Fibroblast of upper back skin (primary cell): ENCODE measurements at places on chromosomes 3 and 15.

- no peak for DNase-seq
These were observed 14.4 kb upstream of the SLC22A13 start for GRCh38 chr3:38251197-38251596.

GRCh38 chr3:86774082-86774691 is 216.8 kb downstream of the VGLL3 start:
- peak; percentile 57 for DNase-seq

DNA sequence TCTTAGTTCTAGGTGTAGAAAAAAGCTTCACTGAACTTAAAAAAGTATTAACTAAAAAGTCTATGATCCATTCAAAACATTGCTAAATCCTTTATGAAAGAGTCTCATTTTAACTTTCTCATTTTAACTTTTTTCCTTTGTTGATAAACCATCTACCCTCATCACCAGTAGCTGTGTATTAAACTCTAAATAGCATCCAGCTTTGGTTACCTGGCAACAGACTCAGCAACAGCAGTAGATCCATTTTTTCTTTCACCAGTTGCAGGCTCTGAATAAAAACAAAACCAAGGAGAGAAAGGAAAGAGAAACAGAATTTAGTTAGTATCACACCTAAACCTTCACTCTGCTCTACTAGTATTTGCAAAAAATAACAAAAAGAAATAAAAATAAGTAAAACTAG is 51.6 kb downstream of the TP53BP1 start:
- DNase-seq, result peak; percentile 43

- DNase-seq, result no peak
These were observed 11.6 kb upstream of the EPHB3 start for GRCh38 chr3:184549796-184550577.

- peak; percentile 70 for DNase-seq
These were observed 209.5 kb downstream of the PLOD2 start for GRCh38 chr3:145951441-145951840.

GRCh38 chr15:98626153-98626552 is 22.2 kb upstream of the IGF1R start:
- no peak for DNase-seq

DNA sequence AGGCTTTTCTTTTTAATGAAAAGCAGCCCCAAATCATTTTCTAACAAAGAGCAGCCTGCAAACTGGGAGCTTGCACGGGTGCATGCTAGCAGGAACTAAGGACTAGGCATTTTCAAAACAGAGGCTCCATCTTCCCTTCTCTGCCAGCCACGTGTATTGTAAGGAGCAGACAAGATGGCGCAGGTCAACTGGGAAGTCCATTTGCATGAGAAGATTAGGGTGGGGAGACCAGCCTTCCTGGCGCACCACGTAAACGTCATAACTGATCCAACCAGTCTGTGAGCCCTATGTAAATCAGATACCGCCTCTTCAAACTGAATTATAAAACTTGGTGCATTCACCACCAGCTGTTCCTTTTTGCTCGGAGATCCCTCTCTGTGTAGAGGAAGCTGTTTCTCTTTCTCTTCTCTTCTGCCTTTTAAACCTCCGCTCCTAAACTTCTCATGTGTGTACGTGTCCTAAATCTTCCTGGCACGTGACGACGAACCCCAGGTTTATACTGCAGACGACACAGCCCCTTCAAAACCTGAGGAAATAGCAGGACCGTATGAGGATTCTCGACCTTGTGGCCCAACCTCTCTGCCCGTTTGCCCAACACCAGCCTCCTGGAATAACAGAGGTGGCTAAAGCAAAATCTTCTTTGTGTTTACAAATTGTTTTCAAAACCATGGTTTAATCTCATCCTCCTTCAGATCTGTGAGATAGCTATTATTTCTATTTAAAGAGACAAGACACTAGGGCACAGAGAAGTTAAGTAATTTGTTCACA is 26.4 kb upstream of the SLC30A4 start:
- no peak for DNase-seq

- no peak for DNase-seq
These were observed 1.8 kb upstream of the CEP97 start for GRCh38 chr3:101722394-101723173.

- DNase-seq, result no peak
These were observed 445.8 kb upstream of the NAALADL2 start for GRCh38 chr3:174413062-174413912.

DNA sequence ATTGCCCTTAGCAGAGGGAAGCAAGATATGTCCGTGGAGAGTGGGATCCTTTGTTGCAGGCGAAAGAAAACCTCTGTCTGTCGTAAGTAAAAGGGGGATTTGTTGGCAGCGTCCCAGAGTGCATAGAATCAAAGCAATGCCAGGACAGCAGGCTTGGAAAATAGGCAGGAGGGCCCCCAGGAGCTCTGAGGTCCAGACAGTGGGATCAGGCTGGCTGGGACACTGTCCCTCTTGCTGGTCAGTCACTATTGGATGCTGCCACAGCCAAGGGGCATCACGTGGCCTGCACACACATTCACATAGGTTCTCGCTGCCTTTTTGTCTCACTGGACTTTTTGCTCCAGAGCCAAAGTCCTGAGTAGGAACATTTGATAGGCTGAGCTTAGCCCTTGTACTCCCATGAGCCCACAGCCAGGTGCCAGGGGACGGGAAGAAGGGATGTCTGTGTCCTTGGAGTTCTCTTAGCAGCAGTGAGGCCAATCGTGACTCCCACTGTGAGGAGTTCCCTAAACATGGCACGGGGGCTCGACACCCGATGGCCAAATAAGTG is 10.7 kb downstream of the MUC20 start:
- DNase-seq, result no peak

GRCh38 chr3:16013568-16013967 is 160.9 kb upstream of the GALNT15 start:
- DNase-seq, result peak; percentile 57

DNA sequence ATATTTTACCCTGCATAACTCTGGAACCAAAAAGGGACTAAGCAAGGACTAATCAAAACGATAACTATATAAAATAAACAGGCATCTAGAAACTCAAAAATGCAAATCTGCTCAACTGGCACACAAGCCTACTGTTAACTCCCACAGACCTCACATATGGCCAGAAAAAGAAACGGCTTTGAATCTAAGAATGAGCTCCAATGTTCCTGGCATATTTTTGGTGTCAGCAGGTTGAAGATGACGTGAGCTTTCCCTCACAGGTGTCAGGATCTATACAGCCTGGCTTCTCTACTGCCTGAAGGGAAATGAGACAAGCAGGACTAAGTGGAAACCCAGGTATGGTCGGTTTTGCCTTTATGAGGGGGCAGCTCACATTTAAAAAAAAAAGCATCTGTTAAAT is 120.1 kb upstream of the SPATA12 start:
- no peak for DNase-seq

- DNase-seq, result no peak
These were observed 513.9 kb downstream of the TBL1XR1 start for GRCh38 chr3:176683382-176683781.

DNA sequence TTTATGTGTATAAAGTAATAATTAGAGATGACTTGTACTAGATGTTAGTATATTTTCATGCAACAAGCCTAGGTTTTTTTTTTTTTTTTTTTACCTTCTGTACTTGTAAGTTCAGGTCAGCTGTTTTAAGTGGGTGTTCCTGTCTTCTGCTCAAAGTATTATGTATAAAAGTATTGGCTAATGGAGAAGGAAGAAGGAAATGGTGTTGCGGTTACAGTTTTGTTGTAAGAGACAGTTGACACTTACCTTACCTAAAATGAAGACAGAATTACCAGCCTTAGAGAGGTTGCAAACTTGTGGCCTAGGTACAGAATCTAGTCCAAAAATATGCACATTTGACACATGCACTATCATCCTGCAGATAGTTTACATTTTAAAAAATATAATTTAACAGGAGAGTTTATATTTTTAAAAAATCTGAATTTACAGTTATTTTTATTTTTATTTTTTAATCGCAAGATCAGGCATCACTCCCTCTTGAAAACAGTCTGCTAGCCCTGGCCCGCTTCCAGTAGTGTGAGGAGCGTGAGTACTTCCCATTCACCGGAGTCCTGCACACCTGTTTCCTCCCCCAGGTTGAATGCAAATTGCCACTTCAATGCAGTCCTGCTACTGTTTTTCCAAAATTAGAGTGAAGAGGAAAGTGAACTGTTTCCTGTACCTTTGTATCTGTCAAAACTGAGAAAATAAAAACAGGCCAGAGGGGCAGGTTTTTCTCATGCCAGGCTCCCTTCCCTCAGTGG is 224.3 kb upstream of the SOX2 start:
- no peak for DNase-seq

GRCh38 chr3:116473602-116474001 is 28.3 kb upstream of the LSAMP start:
- peak; percentile 51 for DNase-seq

GRCh38 chr15:46456456-46456855 is 821.6 kb downstream of the SQOR start:
- no peak for DNase-seq

GRCh38 chr15:50167110-50167509 is 14.9 kb upstream of the SLC27A2 start:
- DNase-seq, result no peak

DNA sequence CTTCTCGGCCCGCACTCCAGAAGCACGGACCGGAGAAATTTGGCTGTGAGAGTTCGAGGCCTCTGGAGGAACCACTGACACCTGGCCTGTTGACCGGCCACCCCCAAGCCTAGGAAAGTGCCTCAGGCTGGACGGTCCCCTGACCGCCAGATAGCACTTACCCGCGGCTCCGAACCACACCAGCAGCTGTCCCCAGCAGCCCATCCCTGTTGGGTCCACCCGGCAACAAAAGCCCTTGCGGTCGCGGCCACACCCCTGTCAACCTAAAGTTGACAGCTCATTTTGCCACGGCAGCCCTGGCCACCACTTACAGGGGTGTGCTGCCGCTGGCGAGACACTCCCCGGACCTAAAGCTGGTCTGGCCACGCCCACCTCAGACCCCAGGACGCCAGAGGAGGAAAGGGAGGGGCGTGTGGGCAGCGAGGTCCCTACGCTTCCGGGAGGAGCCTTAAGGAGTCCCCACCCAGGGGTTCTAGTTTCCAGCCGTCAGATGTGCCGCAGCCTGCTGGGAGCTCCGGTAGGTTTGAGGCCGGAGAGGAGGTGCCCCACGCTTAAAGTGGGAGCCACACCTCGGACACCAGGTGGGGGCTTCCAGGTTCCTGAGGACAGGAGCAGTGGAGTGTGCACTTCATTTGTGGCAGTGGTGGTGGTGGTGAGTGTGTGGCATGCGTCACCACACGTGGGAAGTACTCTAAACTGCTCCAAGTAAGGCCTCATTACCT is at the start of gene LTK:
TSS of gene LTK (minus strand) at position 322 of the 722 bp plus-strand sequence. CDS start at position 204, 118 bp downstream.
- DNase-seq, result no peak

DNA sequence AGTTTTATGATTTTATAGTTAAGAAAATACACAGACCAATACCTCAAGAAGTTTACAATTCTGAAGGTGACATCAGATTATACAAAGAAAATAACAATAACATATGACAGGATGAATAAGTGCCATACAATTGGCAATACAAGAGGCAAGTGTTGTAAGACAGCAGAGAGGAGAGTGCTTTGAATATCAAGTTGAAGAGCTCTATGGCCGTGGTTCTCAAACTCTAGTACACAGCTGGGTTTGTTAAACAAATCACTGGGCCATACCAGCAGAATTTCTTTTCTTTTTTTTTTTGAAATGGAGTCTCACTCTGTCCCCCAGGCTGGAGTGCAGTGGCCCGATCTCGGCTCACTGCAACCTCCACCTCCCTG is 167.1 kb upstream of the NECTIN3 start:
- no peak for DNase-seq

DNA sequence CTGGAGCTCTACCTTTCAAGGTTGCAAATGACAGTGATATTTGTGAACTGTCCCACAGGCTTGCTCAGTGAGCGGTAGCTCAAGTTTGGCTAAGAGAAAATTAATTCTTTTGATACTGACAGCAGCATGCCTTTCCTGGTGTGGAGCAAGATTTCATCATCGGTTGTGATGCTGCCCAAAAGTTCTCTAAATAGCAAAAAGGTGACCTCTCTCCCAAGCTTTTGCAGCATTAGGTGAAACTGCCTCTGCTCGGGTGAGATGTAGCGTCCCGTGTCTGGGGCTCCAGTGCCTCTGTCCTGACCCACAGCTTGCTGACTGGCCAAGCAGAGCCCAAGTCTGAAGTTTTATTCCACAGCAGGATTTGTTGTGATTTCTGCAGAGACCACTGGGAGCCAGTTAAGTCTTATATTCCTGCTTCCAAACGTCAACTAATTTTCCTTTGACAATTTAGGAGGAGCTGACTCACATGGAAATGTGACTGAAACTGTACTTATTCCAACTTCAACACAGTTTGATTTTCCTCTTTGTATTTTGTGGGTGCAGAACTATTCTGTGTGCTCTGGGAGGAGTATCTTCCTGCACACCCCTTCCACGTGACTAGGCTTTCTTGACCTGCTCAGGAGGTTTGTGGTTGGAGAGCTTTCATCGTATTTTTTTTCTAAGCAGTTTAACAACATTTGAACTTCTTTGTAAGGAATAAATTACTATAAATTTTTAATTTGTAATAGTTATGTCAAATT is 5.9 kb downstream of the SYNM start:
- DNase-seq, result peak; percentile 58

DNA sequence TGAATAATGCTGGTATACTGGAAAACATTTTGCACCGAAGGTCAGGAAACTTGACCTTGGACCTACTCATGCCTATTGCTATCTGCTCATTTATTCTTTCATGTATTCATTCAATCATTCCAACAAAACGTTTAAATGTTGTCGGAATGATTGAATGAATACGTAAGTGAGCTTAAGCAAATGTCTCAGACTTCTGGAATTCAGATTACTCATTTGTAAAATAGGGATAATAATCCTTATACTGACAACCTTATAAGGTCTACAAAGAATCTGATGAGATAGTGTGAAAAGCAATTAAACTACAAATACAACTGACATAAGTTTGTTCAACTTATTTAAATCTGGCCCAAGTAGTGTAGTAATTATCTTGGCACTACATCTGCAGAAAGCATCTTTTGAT is 288.7 kb downstream of the WDR72 start:
- peak; percentile 7 for DNase-seq

DNA sequence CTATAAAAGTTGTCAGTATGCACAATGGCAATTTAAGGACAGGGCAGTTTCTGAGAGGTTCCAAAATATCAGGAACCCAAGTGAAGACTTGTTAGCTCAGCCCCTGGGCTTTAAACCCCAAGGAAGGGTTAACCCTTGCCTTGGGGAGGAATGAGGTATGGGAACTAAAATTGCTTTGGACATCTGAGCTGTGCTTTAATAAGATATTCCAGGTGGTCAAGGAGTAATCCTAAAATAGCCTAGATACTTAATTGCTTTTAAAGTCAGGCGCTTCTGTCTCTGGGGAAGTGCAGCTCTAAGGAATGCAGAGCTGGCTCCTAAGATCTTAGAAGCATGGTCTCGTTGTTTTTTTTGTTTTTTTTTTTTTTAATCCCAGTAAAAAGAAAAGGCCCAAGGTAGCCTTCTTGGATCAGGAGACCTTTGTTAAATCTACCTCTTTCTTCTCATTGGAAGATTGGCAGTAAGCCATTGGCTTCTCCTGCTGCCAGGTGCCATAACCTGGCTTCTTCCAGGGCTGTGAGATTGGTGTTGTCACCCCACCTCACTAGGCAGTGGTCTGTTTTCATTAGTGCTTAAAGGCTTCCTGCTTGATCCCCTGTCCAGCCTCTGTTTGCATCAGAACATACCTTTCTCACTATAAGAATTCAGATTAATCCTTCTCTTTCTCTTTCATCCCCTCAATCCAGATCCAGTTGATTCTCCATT is 24.5 kb downstream of the ARID3B start:
- DNase-seq, result no peak

GRCh38 chr3:175029828-175030227 is 170.7 kb downstream of the NAALADL2 start:
- no peak for DNase-seq
